Smooth muscle cell of the umbilical artery (primary cell): ENCODE measurements at places on chromosomes 6 and 20. TPM values are rescaled to one million over a fixed set of nuclear protein-coding genes. Genes with fewer than 3 reads are reported as not detected.

The ZSCAN26 gene
- total RNA-seq, result 16.3 and 18.5 TPM in 2 replicates

The PGBD1 gene
- total RNA-seq, result 5.6 and 6.5 TPM in 2 replicates

The MTFR2 gene
- 0.30 and 2.4 TPM in 2 replicates for total RNA-seq

The ADGB gene
- under 0.01 TPM in 1 of 2 replicates, not detected in the other for total RNA-seq

The LAMP5 gene
- not detected in 2 replicates for total RNA-seq

The KAT14 gene
- 10.8 and 15.1 TPM in 2 replicates for total RNA-seq
